Endothelial cell of umbilical vein (primary cell): ENCODE measurements at places on chromosomes 2 and 18. TPM values are rescaled to one million over a fixed set of nuclear protein-coding genes. Genes with fewer than 3 reads are reported as not detected.

FNDC4 gene
- 19.0 and 22.3 TPM in 2 replicates for polyA plus RNA-seq

FKBP7 gene
- polyA plus RNA-seq, result 9.4 and 11.2 TPM in 2 replicates

DSG2 gene
- polyA plus RNA-seq, result 0.04 TPM in 1 of 2 replicates, not detected in the other

ZNF892 gene
- polyA plus RNA-seq, result 0.64 and 0.65 TPM in 2 replicates
